ENCODE measurements at places on chromosomes 3 and 15.

DNA sequence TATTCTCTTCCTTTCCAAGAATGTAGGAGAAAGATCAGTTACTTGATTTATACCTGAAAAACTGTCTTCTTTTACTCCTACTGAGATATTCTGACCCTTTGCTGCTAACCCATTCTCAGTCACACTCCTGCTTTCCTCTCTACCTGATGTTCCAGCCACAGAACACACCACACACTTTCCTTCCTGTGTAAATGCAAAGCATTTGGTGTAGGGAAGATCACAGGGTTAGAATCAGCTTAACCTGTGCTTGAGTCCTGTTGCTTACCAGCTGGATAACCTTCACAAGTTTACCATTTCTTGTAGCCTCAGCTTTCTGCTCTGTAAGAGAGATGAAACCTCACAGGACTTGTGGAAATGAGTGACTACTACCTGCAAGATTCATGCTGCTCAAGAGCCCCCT lies 489.8 kb upstream of the GOLIM4 start:
- no peak for DNase-seq

GRCh38 chr3:70984776-70985482 lies 598.6 kb downstream of the FOXP1 start:
- no peak for DNase-seq

DNA sequence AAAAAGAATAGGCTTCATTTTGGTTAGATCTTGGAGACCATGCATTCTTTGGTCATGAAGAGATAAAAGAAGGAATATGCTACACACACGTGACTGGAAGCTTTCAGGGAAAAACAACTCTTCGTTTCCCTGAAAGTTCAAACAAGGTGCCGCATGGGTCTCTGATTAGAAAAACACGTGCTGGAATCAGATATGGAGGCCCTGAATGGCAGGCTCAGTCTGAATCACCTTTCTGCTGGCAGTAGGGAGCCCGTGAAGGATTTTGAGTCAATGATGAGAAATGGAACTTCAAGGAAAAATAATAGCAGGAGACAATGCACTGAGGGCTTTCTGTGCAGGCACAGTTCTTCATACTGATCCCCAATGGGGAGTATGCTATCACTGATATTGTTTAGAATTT lies 99.8 kb upstream of the LRRN1 start:
- DNase-seq, result no peak

- DNase-seq, result no peak
Observed at GRCh38 chr3:73926360-73927202, 301.8 kb upstream of the PDZRN3 start.

GRCh38 chr3:131277836-131278497 lies 103.6 kb upstream of the NUDT16 start:
- DNase-seq, result no peak

- DNase-seq, result no peak
Observed at GRCh38 chr3:115861166-115861733, 237.9 kb downstream of the GAP43 start.

DNA sequence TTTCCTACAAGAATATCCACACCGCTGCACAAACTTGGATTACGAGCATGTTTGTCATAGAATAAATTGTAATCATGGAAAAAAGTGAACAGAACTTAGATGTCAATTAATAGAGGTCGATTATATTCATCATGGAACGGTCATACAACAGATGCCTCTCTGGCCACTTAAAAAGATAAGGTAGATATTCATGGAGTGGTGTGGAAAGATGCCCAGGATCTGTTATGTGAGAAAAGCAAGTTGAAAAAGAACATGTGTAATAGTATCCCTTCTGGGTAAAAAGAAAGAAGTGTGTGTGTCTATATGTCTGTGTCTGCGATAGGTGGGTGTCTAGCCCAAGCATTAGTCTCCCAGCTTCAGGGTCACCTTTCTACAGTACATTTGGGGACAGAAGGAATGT lies 113.3 kb downstream of the ANP32A start:
- DNase-seq, result no peak

- DNase-seq, result no peak
Observed at GRCh38 chr3:51777985-51778384, 1.1 kb downstream of the IQCF6 start.

GRCh38 chr15:92142242-92143232 lies 251.1 kb upstream of the ST8SIA2 start:
- DNase-seq, result no peak

GRCh38 chr3:145981056-145981455 lies 179.9 kb downstream of the PLOD2 start:
- no peak for DNase-seq

GRCh38 chr3:156788846-156789245 lies 37.3 kb upstream of the LEKR1 start:
- DNase-seq, result no peak

- DNase-seq, result no peak
Observed at GRCh38 chr3:46574243-46574646, 8.1 kb upstream of the LRRC2 start.

DNA sequence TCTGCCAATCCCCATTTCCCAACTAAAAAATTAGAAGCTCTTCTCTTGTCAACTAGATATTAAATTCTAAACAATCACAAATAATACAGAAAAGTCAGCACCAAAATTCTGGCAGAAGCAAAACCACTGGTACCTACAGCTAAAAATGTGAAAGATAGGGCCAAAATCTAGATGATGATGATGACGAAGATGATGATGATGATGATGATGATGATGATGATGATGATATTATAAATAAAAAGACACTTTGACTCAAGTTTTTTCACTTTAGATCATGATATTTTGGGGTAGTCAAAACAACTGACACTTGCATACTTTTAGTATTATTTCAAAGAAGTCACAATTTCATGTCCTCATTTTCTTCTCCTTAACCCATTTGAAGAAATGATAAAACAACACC lies 470.1 kb upstream of the NR2F2 start:
- no peak for DNase-seq

DNA sequence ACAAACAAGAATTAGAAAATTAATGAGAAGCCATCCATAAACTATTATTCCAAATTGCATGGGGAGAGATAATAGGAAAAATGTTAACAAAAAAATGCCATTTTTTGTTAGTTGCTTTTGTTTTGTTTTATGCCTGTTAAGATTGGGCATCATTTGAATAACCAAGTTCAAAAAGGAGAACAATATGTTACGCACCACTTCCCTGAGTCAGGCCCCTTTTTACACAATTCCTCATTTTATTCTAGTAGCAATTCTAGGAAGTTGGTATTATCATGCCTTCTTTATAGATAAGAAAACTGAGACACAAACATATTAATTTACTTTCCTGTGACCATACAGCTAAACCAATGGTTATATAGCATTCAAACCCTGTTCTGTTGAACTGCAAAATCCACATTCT lies 736.9 kb upstream of the CCDC54 start:
- no peak for DNase-seq

- no peak for DNase-seq
Observed at GRCh38 chr3:116005404-116005803, 382.1 kb downstream of the GAP43 start.

- DNase-seq, result no peak
Observed at GRCh38 chr3:50749822-50750221, 75.1 kb downstream of the DOCK3 start.

DNA sequence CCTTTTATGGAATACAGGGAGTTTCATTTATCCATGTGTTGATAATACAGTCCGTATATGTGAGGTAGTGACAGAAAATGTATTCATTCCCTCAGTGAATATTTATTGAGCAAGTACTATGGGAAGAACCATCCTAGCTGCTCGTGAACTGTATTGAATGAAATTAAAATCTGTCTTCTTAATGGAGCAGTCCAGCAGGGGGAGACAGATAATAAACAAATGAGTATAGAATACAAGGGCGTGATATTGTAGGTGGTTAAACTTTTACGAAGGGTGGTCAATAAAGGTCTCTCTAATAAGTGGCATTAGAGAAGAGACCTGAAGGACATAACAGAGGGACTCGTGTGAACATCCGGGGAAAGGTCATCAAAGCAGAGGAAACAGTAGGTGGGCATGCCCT lies 62.7 kb upstream of the OSTN start:
- DNase-seq, result no peak

- DNase-seq, result no peak
Observed at GRCh38 chr3:66808891-66809594, 189.1 kb upstream of the KBTBD8 start.

GRCh38 chr3:23805210-23805632 lies 534 bp upstream of the UBE2E1 start:
- DNase-seq, result no peak

DNA sequence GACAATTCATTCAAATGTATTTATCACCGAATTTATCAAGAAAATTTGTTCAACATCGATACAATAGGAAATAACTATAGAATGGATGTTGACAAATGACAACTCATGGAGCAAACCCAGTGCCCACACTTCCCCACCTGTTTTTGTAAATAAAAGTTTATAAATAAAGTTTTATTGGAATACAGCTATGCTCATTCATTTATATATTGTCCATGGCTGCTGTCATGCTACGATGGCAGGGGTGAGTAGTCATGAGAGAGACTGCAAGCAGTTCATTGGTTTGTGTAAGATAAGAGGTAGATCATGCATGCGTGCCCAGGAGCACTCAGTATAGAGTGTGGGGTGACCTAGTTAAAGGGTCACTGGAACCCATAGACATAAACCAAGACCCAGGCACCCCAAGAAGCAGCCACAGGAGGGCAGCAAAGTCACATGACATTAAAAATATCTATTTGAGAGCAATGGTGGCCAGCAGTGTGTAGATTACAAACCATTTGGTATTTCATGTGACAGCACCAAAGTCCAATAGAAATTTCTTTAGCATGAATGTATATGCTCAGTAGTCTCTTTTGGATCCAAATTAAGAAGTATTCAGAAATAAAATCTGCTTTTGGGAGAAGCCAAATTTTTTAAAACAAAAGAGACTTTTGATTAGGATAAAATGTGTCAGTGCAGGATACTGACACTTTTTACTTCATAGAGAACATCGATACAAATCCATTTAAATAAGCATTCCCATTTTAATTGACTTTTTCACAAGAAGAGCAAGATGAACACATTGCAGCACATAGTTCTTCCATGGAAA lies 794.8 kb downstream of the MCTP2 start:
- no peak for DNase-seq

GRCh38 chr15:92069308-92070250 lies 216.1 kb downstream of the SLCO3A1 start:
- no peak for DNase-seq

GRCh38 chr3:159502986-159503385 lies 485.6 kb upstream of the IL12A start:
- no peak for DNase-seq

DNA sequence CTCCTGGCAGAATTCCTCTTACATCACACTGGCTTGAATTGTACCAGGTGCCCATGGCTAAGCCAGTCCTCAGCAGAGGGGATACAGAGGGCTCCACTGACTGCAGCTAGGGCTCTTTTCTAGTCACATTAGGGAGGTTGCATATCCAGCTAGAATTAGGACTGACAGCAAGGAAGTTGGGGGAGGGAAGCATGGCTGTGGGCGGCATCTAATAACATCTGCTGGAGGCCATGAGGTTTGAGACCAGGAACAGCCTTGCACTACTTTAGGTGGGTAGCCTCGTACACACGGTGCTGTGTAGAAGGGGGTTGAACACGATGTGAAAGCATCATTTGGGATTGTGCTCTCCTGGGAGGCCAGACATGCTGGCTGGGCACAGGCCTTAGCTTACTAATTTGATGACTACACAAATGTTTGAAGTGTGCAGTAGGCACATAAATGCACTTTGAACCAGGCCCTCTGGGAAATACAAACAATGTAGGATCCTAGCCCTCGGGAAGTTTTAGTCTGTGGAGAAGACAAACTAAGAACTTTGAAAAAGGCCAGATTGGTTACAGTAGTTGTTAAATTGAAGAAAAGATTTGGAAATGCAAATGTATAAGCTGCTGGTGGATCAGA lies 30.2 kb downstream of the CHCHD6 start:
- DNase-seq, result no peak

DNA sequence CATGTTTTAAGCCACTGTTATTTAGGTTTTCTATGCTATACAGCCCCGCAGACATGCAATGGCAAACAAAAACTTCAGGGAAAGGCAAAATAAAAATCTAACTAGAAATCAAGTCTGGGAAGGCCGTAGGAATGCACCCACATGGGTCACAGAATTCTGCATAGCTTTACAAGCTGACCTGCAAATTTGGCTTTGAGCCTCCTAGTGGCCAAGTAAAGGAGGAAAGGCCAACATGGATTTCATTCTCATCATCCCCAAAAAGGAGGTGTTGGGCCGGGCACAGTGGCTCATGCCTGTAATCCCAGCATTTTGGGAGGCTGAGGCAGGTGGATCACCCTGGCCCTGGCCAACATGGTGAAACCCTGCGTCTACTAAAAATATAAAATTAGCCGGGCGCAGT lies 124.3 kb downstream of the FBLN2 start:
- DNase-seq, result no peak

- no peak for DNase-seq
Observed at GRCh38 chr3:59334585-59334984, 284.8 kb upstream of the CFAP20DC start.

- no peak for DNase-seq
Observed at GRCh38 chr3:50297896-50298725, 1.1 kb downstream of the HYAL3 start.

DNA sequence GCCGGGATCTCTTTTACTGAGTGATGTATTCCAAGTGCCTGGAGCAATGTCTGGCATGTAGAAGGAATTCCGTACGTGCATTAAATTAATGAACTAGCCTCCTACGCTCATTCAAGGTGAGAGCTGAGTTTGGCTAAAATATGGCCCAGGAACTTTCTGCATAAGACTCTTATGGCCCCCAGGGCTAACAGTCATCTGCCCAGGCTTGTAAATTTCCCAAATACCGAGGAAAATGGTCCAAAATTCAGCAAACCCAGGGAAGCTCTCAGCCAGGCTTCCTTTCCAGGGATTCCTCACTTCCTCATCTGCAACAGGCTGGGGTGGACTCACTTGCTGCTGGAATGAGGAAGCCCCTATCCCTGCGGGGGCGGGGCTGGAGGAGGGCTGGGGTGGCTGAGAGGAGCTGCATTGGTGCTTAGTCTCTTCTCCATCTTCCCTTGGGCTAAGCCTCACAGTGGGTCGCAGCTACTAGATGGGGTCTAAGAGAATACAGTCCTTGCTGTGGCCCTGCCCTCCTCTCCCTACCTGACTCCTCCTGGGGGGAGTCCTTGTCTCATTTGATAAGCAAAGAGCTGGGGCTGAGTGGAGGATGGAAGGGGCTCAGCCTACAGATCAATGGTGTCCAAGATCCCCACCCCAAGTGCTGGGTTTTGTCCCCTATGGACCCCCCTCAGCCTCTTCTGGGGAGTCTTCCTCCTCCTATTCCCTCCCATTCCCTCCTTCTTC lies 28.5 kb upstream of the APOD start:
- no peak for DNase-seq

- peak; percentile 82 for DNase-seq
Observed at GRCh38 chr3:19146685-19147650, 1.3 kb upstream of the KCNH8 start.

GRCh38 chr3:52175416-52176179 lies 21.4 kb upstream of the POC1A start:
- DNase-seq, result no peak

GRCh38 chr3:140922634-140923033 lies 19.0 kb upstream of the SLC25A36 start:
- no peak for DNase-seq

GRCh38 chr3:186095561-186096081 lies 13.3 kb downstream of the ETV5 start:
- no peak for DNase-seq

- no peak for DNase-seq
Observed at GRCh38 chr3:107861422-107861821, 229.4 kb downstream of the CD47 start.

- no peak for DNase-seq
Observed at GRCh38 chr3:148186881-148187280, 510.8 kb upstream of the AGTR1 start.

Data from NCI-H1930 (cell line).